Stimulated activated CD8-positive, alpha-beta memory T cell treated with anti-CD3 and anti-CD28 coated beads, Interleukin-7, amount 100 ng/mL, for 48 hours (primary cell): ENCODE measurements at places on chromosomes 13 and 19.

- peak; percentile 46 for DNase-seq
These were observed 2.1 kb downstream of the ZNF563 start for GRCh38 chr19:12331211-12331941.

DNA sequence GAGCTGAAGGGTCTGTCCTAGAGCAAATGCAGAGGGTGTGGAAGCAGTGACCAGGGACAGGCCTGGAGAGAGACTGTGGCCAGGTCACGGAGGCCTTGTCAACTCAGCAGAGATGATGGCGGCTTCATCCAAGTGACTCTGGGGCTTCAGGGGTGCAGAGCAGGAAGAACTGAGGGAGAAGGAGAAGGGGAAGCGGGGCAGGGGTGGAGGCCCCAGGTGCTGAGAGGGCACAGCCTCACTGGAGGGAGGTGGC, 299.1 kb downstream of the ZNF536 start:
- no peak for DNase-seq

- DNase-seq: no peak
These were observed 10.5 kb downstream of the PEX11G start for GRCh38 chr19:7478173-7478842.

DNA sequence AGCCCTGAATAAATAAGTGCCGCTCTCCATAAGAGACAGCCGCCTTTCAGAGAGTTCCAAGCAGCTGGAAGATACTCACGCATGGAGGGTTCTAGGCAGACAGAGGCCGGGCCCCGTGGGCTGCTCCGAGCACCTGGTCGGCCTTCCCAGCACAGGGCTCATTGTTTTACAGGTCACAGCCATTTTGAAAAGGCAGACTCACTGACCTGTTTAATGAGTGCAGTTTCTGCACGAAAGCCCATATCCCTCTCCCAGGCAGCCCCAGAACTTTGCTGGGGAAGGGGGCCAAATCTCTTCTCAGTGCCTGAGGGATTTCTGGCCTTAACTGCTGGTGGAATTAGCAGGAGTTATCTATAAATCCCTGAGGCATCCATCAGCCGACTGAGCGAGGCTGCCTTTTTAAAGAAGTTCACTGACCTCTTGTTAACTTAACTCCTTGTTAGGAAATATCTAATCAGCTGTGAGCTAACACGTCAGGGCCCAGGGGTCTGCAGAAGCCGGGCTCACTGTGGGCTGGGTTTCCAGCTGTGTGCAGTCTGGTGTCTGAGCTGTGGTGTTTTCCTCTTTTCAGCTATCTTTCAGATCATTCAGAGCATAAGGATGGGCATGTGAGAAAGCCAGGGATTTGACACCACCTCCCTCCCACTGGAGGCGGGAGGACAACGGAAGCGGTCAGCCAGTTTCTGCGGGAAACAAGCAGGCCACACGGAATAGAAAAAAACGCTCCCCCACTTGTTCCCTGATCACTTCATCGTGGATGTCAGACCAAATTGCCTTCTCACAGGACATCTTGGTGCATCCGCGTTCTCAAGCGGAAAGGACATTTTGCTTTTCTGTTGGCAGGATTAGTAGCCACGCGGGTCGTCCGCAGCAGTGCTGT, 23.3 kb downstream of the SERP2 start:
- no peak for DNase-seq

- no peak for DNase-seq
These were observed 476.4 kb downstream of the UQCRFS1 start for GRCh38 chr19:28736528-28736927.

DNA sequence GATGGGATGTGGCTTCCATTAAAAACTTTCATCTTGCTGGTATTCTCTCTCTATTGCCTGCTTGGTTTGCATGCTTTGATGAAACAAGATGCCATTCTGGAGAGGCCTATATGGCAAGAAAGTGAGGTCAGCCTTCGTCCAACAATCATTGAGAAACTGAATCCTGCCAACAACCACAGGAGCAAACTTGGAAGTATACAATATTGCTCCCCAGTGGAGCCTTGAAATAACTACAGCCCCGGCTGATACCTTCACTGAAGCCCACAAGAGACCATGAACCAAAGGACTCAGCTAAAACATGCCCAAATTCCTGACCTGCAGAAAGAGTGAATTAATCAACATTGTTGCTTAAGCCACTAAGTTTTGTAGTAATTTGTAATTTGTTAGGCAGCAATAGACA, 82.5 kb upstream of the FGF14 start:
- DNase-seq: no peak

- no peak for DNase-seq
These were observed 1092.3 kb downstream of the EFNB2 start for GRCh38 chr13:105442949-105443699.

- no peak for DNase-seq
These were observed 13.7 kb upstream of the SIGLEC10 start for GRCh38 chr19:51431124-51431523.

DNA sequence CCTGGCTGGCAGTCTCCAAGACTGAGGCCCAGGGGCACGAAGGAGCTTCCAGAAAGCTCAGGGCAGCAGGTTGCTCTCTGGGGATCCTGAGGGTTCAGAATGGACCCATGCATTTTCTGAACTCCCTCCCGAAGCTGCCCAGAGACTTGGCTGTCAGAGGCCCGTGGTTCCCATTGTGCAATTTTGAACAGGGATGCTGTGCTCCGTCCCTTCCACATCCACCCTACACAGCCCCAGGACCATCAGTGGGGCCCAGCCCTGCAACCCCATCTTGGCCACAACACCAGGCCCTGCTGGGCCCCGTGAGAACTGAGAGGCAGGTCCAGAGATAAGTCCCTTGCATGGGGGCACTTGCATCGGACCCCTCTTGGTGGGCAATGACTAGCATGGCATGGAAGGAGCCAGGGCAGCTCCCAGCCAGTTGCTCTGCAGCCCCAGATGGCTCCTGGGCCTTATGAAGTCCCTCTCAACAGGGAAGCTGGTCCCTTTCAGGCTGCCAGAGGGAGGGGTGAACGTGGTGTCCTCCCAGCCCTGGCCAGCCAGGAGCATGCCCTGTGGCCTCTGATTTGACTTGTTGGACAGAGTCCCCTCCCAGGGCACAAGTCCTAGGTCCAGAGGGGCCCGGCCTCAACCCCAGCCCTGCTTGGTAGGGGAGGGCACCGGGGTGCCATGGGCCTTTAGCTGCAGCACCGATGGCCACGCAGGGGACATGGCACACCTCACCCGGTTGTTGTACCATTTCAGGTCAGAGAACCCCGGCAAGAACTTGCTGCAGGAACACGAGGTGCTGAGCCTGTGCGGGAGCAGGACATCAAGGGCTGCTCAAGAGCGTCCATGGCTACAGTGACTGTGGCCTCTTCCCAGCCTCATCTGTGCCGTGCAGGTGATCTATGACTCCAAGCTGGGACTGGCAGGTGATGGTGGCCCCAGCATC, 17.3 kb upstream of the ZNF14 start:
- DNase-seq: no peak

DNA sequence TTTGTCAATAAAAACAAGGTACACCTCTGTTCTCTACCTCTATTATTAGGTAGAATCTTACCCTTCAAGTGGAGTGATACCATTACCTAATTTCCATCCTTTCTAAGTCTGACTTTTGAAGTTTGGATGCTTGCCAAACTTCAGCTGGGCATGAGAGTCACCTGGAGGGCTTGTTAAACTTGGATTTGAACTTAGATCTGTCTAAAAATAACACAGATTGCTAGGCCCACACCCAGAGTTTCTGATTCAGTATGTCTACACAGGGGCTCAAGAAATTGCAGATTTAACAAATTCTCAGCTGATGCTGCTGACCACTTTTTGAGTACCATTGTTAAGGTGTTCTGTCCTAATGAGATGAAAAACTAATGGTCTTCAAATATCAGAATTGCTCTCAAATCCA, 512.2 kb downstream of the LMO7 start:
- DNase-seq: no peak

DNA sequence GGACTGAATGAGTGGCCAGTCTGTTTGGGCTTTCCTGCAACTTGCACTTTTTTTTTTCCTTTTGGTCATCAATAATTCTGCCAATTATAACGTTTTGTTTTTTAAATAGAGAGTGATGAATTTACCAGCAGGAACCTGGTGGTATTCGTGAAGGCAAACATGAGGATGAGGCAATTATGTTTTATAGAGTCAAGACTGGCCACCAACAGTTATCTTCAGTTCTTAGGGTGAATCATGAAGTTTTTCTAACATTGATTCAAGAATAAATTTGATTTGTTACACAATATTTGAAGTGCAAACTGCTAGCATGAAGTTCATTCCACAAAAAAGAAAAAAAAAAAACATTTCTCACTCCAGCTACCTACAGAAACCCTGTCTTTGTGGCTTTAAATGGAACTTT, 244.5 kb downstream of the SPRY2 start:
- no peak for DNase-seq

- no peak for DNase-seq
These were observed 62.8 kb upstream of the WASF3 start for GRCh38 chr13:26494571-26495195.

DNA sequence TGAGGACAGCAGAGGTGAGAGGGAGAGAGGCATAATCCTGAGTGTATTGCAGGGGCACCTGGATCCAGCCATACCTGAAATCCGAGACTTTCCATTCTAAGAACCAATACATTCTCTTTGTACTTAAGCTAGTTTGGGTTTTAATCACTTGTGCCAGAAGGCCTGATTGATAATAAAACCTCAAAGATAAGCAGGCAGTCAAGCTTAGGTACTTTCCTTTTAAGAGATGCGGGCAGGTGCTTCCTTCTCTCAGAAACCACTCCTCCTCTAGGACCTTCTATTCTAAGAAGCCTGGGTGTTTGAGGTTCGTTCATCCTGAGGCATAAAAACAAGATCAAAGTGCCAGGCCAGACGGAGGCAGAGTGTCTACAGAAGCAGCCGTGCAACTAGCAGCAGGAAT, 22.2 kb downstream of the FAM187B start:
- no peak for DNase-seq

DNA sequence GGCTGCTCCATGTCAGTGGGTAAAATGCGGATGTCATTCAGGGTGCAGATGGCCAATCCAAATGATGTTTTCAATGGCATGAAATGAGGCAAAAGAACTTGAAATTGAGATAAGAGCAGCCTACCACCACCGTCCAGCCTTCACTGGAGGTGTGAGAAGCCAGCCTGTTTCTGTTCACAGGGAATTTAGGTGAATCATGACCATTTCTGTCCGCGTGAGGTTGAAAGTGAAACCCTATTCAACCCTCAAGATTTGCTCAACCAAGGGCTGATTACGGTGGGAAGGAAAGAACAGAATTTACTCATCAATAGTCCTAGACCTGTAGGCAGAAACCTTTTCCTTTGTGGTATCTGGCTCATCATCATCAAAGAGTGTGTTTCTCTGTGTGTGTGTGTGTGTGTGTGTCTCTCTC, 370.7 kb downstream of the COG6 start:
- DNase-seq: peak; percentile 40

DNA sequence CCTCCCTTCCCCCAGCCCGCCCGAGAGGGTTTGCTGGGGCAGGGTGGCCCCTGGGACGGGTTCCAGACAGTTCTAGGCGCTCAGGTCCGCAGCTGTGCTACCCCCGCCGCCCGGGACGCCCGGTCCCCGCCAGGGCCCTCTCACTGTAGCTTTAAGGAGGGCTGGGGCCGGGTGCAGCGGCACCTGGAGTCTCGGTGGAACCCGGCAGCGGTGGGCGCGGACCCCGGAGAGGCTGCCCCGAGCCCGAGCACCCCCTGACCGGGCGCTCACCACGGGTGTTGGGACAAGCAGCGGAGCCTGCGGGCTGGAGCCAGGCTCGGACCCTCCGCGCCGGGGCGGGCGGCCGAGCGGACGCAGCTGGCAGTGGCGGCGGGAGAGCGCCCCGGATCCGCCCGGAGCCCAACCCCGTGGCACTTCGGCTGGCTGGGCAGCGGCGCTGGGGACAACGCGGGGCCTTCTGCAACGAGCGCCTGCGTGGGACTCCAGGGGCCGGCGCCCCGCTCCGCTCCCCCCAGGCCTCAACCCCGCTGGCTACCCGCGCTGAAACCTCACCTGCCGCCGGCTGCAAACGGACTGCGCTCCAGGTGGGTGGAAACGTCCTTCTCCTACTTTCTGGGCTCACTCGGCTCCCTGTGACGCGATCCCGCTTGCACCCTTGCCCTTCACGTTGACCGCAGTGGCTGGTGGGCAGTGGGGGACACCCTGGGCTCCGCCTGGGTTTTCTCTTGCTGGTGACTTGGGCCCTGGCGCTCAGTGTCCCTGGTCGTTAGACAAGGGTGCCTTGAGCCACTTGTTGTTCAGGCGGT, 81.1 kb downstream of the ZNF429 start:
- DNase-seq: no peak

- no peak for DNase-seq
These were observed 5.8 kb downstream of the FCHO1 start for GRCh38 chr19:17757125-17757524.

- no peak for DNase-seq
These were observed 31.8 kb downstream of the EFNA2 start for GRCh38 chr19:1317274-1318003.

DNA sequence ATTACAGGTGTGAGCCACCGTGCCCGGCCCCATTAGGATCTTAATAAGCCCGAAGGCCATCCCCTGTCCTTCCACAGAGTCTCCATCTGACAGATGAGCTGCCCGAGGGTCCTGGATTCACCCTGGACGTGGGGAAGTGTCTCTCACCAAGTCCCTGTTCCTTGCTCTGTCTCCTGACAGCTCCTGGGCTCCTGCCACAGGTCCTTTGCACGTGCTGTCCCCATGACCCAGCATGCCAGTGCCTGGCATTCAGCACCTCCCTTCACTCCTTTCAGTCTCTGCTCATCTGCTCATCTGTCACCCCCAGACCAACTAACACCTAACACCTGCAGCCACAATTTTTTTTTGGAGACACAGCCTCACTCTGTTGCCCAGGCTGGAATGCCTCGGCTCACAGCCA, 14.5 kb downstream of the CERS1 start:
- DNase-seq: no peak

DNA sequence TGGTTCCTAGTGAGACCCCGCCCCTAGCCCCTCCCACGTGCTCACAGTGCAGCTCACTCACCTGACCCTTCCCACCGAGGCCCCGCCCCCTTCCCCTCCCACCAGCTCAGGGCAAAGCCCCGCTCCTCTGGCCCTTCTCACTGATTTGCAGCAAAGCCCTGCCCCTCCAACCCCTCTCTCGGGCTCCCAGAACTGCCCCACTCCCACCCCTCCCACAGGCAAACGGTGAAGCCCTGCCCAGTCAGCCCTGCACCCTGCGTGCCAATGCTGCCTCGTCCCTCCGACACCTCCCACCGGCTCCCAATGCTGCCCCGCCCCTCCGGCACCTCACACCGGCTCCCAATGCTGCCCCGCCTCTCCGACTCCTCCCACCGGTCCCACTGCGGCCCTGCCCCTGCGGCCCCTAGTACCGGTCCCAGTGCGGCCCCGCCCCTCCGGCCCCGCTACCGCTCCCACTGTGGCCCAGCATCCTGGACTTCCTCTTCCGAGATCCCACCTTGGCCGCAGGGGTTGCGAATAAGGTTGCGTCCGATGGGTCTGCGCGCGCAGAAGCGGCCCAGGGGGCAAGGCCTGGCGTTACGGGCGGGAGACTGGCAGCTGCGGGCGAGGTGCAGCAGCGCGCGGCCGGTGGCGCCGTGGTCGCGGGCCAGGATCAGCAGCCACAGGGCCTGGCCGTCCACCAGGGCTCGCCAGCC, 834 bp downstream of the FBXO27 start:
- peak; percentile 84 for DNase-seq

GRCh38 chr19:31956771-31957392, 388.5 kb upstream of the ZNF507 start:
- no peak for DNase-seq

GRCh38 chr19:41261474-41262190, 2.5 kb upstream of the HNRNPUL1 start:
- no peak for DNase-seq

GRCh38 chr13:99982731-99983498, 1.3 kb downstream of the ZIC2 start:
- no peak for DNase-seq
